ENCODE measurements at places on chromosomes 5 and 9.

DNA sequence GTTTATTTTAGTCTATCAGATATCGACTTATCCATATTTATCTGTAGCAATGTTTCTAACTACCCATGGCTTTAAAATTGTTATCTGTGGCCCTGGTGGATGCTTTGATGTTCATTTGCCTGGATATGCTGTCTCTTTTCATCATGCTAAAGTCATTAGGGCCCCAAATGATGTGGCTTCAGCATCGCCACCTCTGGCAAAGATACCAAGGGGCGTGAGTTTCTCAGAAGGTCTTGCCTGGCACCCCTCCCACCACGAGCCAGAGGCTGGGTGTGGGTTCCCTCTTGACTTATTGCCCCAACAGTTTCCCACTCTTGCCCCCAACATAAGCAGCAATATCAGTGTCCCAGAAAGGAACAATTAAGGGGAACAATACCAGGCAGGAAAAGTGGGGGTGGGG is 5.4 kb downstream of the ROPN1L start:
- no peak for DNase-seq

DNA sequence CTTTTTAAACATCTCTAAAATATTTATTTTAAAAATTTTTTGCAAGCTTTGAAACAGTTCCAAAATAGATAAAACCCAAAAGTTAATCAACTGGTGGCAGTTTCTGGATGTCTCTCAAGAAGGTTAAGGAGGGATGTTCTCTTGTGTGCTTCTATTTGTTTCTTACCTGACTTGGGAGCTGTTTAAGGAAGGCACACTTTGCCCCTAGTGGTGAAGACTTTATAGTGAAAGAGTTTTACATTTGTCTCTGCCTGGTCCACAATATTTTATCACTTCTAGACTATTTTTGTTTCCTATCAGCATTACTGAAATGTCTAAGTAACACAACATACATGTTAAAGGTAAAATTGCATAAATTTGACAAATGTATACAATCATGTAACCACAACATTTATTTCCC is 552.8 kb downstream of the SEMA5A start:
- no peak for DNase-seq

DNA sequence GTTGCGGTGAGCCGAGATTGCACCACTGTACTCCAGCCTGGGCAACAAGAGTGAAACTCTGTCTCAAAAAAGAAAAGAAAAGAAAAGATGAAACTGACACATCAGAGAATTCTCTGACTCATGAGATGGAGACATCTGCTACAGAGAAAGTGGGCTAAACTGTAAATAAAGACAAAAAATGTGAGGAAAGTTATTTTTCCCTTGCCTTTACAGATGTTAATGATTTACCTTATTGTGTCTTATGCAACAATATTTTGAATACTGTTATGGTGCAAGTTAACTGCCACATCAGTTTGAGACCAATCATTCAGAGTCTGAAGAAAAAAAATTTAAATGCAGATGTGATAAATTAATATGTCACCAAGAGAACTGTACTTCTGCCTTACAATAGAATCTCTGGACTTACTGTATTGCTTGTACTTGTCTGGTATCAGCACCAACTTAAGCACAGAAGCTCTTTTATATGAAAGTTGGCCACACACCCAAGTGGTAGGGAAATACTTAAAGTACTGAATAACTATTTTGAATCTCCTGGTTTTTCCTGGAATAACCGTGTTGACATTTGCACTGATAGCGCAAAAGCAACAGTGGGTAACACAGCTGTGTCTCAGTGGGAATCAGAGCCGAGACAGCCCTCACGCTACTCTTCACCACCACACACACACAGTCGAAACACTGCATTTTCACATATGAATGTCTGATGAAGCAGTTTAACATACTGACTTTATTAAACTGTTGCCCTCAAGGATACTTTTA is 169.9 kb downstream of the FANCC start:
- DNase-seq: no peak

GRCh38 chr9:136748666-136749611 is 614 bp upstream of the LCN6 start:
- DNase-seq: no peak

DNA sequence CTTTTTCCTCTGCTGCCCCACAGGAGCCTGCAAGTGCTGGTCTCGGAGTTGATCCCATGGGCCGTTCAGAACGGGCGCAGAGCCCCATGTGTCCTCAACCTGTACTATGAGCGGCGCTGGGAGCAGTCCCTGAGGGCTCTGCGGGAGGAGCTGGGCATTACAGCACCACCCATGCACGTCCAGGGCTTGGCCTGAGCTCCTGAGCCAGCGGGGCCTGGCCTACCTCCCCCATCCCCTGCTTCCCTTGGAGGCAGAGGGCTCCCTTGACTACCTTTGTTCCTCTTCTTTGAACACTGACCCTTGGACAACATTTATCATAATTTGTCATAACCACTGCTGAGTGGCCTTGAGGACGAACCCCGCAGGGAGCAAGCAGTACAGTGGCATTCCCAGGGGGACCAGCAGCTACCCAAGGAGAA is 6.9 kb upstream of the SLC27A4 start:
- DNase-seq: no peak

- DNase-seq: no peak
These were observed 41.0 kb upstream of the TMEM252 start for GRCh38 chr9:68581696-68582095.

GRCh38 chr5:79791843-79792242 is 102.2 kb downstream of the CMYA5 start:
- no peak for DNase-seq

DNA sequence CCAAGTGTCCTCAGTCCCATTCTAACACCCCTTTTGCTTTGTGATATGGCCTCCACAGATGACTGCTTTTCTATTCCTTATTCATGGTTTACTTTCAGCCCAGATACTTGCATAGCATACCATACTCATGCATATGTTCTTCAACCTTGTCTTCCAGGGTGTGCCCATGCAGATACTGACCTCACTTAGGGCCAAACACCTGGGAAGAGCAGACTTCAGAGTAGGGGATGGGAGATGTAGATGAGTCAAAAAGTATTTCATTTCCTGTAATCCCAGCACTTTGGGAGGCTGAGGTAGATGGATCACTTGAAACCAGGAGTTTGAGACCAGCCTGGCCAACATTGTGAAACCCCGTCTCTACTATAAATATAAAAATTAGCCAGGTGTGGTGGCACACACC is 58.3 kb downstream of the NRG2 start:
- DNase-seq: no peak

DNA sequence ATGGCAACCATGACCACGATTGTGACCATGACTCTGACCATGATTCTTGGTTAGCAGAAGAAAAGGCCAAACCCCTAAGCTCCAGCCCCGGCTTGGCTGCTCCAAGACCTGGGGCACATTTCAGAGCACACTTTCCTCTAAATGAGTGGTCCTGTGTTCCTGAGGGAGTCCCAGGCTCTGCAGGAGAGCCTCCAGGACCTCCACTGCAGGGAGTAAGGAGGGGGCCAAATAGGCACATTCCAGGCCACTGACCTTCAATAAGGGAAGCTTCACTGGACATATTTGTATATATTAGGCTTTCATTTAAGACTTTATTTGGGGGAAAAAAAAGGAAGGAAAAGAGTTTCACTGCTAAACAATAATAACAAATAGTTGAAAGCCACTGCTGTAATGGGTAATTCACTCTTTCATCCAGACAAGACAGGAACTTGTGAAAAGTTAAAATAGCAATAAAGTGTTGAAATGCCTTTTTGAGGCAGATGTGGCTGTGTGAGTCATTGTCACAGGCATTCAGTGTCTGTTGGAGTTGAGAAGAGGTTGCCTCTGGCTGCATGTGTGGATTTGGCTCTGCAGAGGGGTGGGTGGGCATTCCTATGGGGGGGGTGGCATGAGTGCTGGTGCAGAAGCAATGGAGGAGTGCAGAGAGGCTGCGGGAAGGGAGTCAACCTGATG is 63.9 kb upstream of the TGFBR1 start:
- DNase-seq: no peak

- DNase-seq: no peak
These were observed 205.0 kb downstream of the CRB2 start for GRCh38 chr9:123561046-123561445.

- DNase-seq: no peak
These were observed 31.9 kb downstream of the MORN5 start for GRCh38 chr9:122191584-122191983.

DNA sequence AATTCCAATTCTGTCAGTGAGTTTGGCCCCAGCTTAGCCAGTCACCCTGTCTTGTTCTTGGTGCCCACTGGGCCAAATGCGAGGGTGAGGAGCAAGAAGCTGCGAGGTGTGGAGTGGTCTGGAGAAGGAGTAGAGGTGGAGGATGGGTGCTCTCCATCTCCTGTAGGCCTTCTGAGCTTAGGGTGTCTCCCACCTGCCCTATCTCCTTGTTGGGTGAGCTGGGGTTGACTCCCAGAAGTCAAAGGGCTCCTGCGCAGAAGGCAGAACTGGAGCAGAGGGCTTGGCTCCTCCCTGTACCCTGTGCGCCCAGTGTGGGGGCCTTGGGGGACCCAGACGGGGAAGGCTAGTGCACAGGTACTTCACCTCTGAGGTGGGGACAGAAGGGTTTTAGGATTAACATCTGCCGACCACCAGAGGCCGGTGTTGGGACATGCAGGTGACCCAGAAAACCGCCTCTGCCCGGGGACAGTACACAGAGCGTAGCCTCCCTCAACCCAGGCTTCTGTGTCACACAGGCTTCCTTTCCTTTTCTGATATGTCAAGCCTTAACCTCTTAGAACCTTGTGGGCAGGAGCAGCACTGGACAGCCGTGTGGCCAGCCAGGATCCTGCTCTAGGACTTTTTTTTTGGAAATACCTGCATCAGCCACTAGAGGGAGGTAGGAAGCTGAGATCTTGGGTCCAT is 16.9 kb downstream of the IL5 start:
- peak; percentile 69 for DNase-seq

- DNase-seq: no peak
These were observed 14.0 kb upstream of the MLANA start for GRCh38 chr9:5876711-5877110.

GRCh38 chr5:11166923-11167322 is 405.9 kb upstream of the DAP start:
- DNase-seq: no peak

- DNase-seq: no peak
These were observed 42.2 kb upstream of the C5orf58 start for GRCh38 chr5:170190436-170191134.

- DNase-seq: no peak
These were observed 172.8 kb upstream of the PANK3 start for GRCh38 chr5:168752012-168752411.

DNA sequence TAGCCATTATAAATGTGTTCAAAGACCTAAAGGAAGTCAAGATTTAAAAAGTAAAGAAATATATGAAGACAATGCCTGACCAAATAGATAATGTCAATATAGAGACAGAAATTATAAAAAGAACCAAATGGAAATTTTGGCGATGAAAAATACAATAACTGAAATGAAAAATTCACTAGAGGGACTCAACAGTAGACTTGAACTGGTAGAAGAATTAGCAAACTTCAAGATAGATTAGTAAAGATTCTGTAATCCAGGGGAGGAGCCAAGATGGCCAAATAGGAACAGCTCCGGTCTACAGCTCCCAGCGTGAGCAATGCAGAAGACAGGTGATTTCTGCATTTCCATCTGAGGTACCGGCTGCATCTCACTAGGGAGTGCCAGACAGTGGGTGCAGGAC is 433.2 kb downstream of the HINT1 start:
- no peak for DNase-seq

GRCh38 chr5:52863715-52864290 is 76.1 kb downstream of the ITGA1 start:
- no peak for DNase-seq

- no peak for DNase-seq
These were observed 37.6 kb downstream of the TMEM245 start for GRCh38 chr9:109082091-109082620.

DNA sequence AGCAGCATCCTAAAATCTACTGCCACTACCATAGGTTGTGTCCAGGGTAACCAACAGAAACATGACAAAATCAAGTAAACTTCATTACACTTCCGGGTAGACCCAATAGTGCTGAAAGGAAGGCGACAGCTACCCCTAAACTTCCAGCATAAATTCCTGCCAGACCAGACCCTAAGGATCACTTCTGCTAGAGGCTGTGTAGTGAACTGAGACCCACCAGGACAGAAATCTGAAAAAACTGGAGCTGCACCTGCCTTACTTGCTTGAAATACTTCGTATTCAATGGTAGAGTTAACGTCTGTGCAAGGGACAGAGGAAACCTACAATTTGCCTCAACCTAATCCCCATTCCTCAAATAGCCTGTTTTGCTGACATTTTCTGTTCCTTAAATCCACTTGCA is 1.0 kb upstream of the SECISBP2 start:
- no peak for DNase-seq

- DNase-seq: no peak
These were observed 14.2 kb downstream of the RFX3 start for GRCh38 chr9:3511551-3511950.

DNA sequence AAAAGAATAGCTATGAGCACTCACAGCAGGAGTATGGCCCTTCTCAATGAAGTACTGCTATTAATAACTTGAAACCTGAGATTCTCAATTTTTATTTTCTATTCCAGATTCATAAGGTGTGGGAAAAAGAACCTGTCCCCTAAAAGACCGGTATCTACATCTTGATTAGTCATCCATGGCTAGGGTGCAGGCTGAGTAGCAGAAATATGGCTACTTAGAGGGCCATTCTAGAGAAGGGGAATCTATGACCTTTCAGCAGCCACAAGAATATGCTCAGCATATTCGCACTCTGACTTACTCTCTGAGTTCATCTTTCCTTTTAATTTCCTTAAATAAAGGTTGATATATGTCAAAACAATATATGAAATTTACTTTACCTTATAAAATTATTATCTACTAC is 27.7 kb downstream of the WDR36 start:
- DNase-seq: no peak

- no peak for DNase-seq
These were observed 35.6 kb downstream of the GPR21 start for GRCh38 chr9:123069010-123069481.

DNA sequence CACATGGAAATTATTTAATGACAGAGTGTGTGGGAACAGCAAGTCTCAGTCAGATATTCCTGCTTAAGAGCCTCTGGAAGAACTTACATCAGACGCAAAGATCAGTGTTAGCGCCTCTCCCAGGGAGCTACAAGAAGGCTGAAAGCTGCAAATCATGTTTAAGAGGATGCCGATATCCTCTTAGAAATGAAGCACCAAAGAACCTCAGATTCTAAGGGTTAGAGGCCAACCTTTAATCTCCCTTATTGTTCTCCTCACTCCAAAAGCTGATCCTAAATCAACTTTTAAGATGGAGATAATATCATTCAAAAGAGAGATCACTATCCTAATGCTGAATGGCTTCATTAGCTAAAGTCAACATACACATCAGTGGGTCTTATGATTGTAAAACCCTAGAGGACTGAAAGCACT is 160.6 kb downstream of the NFIB start:
- peak; percentile 32 for DNase-seq

DNA sequence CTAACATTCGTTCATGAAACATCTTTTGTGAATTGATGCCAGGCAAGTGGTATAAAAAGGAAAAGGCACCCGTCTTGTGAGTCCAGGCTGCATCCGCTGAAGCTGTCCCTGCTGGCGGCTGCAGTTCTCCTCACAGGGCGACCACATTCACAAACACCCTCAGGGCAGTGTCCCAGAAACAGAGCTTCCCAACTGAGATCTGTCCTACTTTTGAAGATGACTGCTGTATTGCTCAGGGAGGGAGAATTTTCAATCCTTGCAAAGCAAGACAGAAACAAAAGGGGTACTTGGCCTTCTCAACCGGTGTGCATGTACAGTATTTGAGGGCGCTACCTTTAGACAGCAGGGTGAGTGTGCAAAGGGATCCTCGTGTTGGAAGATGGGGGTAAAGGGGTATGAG is 316.1 kb downstream of the GADD45G start:
- DNase-seq: no peak
